Hepatocyte (in vitro differentiated cells): ENCODE measurements at places on chromosomes 1 and 21. TPM values are rescaled to one million over a fixed set of nuclear protein-coding genes. Genes with fewer than 3 reads are reported as not detected.
A peak's percentile ranks its signal among the peaks of the same experiment; 100 is the strongest.

The TTLL7 gene
- 3.4 and 3.5 TPM in 2 replicates for total RNA-seq

DNA sequence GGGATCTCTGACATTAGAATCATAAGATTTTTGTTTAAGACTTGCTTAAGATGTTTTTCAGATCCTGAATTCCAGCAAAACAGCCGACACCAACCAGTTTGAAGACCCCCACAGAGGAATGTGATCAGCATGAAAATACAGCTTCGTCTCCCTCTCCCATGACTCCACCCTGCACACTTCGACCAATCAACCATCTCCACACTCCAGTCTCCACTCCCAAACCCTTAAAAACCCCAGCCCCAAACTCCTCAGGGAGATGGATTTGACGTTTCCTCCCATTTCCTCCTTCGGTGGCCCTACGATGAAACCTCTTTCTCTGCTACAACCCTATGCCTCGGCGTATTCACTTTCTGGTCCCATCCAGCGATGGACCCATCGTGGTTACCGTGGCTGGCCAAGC lies 30.1 kb upstream of the KIF26B start:
- DNase-seq = no peak

The FOXD2 gene
- total RNA-seq = 1.5 and 1.6 TPM in 2 replicates

The SELENON gene
- total RNA-seq = 18.5 and 26.7 TPM in 2 replicates

The KCNE2 gene
- total RNA-seq = 2.9 and 4.9 TPM in 2 replicates

- no peak for DNase-seq
These were observed 3.0 kb downstream of the TSPEAR start for GRCh38 chr21:44708213-44708865.

The C1QB gene
- 7.9 and 10.3 TPM in 2 replicates for total RNA-seq

DNA sequence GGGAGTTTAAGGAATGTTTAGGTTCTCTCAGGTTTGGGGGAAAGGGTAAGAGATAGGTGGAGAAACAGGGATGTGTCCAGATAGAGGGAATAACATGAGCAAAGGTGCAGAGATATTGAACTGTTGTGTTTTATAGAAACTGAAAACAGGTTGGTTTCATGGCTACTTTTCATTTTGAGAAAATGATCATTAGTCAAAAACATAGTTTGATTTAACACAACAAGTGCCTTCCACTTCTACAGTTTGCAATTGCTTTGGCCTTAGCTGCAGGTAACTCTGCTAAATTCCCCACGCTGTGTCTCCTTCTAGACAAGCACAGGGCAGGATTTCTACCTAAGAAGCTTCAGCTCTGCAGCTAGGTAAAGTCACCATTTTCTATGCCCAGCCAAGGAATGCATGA lies 124.9 kb downstream of the RGS2 start:
- no peak for DNase-seq

The MTMR11 gene
- total RNA-seq = 34.8 and 37.0 TPM in 2 replicates

DNA sequence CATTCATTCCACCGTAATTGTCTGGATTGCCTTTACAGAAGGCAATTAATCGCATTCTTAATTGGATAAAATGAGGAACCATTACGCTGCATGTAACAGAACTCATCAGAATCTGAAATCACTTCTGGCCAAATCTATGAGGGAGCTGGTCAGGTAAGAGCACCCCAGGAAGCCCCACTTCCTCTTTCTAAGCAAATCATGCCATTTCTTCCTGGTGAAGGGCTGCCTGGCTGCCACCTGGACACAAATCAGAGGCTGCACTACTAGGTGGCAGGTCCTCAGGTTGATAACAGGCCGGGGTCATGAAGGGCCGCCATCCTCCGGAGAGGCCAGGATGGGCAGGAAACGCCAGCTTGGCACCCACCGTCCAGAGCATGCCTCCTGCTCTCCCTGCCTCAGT lies 73.7 kb downstream of the CAPZB start:
- DNase-seq = no peak

The COL9A2 gene
- 13.3 and 20.6 TPM in 2 replicates for total RNA-seq

DNA sequence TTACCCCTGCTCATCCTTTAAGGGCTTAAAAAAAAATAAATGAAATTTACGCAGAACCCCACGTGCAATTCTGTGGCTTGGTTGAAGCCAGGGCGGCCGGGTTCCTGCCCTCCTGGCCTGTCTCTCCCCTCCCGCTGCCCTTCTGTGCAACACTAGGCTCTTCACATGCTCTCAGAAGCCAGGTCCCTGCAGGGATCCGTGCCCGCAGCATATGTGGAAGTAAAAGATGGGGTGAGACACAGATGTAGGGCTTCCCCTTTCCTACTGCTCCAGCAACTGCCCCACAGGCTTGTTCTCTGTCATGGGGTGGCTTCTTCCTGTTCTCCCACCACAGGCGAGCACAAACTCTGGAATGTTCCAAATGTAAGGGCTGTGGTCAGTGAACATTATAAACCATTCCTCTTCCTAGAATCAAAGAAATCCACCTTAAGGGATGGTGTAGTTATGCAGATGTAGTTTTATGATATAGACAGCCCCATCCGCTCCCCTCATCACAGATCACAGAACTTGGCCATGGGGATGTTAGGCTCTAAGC lies 535.4 kb downstream of the KIF26B start:
- DNase-seq = no peak

GRCh38 chr1:198639671-198640143 lies 867 bp downstream of the PTPRC start:
- DNase-seq = no peak

The CCDC181 gene
- 0.52 and 1.3 TPM in 2 replicates for total RNA-seq

- no peak for DNase-seq
These were observed 593.1 kb upstream of the CAMK1G start for GRCh38 chr1:208990456-208990855.

DNA sequence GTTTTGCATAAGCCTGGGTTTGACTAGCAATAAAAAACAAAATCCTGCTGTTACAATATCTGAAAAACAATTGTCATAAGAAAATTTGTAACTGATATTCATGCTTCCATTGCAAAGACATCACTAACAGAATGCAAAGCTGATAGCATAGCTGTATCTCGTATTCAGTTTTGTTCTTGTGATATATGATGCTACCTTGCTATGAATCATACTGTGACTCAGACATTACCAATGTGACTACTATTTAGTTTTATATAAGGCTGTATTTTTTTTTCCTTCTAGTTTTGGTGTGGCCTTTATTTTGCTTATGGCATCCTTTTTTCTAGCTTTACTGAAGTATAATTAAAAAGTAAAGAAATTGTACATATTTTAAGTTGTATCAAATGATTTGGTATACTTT lies 1381.8 kb downstream of the MRPL39 start:
- no peak for DNase-seq

DNA sequence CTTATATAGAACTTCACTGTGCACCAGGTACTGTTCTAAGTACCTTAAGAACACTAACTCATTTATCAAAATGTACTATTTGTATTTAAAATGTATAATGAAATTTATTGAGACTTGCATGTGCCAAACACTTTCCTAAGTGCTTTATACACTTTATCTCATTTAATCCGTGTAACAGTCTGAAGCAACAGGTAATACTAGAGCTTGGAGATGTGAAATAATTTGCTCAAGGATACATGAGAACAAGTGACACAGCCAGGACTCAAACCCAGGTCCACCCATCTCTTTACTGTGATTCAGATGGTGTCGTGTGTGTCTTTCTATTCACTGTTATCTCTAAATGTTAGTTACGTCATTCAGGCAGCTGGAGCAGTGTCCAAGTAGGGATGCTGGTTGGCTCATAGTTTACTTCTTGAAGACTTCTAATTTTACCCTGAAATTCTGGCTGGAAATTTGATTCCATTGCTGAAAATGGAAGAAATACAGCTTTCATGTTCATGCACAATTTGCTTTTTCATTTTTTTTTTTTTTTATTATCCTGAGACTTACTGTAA lies 169.7 kb upstream of the UBE2U start:
- DNase-seq = no peak

The LAMB3 gene
- total RNA-seq = 63.7 and 76.9 TPM in 2 replicates

DNA sequence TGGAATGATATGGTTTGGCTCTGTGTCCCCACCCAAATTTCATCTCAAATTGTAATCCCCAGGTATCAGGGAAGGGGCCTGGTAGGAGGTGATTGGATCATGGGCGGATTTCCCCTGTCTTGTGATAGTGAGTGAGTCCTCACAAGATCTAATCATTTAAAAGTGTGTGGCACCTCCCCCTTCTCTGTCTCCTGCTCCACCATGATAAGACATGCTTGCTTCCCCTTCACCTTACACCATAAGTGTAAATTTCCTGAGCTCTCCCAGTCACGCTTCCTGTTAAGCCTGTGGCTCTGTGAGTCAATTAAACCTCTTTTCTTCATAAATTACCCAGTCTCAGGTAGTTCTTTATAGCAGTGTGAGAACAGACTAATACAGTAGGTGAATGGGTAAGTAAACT lies 109.3 kb downstream of the DMRTB1 start:
- DNase-seq = no peak

The TIMM17A gene
- total RNA-seq = 54.5 and 65.0 TPM in 2 replicates

- DNase-seq = no peak
These were observed 740 bp downstream of the ZNF691 start for GRCh38 chr1:42847111-42847595.

- DNase-seq = no peak
These were observed 678.0 kb upstream of the ZP4 start for GRCh38 chr1:238568735-238569134.

DNA sequence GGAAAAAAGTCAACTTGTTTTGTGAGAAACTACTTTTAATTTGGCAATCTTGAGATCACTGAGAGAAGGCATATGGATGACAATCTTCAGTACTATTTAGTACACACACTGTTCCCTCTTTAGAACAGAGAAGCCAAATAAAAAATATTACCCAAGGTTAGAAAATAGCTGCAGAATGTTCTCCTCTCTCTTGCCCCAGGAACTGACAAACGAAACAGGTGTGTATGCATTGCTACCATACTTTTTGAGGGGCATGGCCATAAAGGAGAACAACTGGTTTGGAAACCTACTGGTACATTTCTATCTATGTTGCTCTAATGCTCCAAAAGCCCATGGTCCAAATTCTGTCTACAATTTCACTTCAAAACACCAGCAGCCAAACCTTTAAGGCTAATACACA lies 5.7 kb downstream of the TOR1AIP2 start:
- no peak for DNase-seq

DNA sequence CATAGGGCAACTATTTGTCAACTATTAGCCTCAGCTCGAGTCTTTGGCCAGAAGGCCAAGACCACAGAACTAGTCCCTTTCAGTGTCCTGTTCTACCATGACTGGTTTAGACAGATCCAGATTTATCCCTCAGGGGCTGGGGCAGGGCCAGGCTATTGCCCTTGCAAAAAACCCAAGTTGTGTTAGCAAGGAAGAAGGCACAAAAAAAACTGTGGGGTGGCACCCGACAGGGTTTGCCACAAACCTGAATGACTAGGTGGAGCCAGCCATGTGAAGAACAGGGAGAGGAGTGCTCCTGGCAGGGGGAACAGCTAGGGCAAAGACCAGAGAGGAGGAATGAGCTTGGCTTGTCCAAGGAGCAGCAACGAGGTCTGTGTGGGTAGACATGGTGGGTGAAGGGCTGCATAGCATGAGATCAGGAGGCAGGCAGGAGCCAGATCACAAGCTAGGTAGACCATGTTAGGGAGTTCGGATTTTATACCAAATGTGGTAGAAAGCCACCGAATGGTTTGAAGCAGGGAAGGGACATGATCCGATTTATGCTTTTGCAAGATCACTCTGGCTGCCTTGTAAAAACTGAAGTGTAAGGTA lies 4.3 kb downstream of the DCST1 start:
- no peak for DNase-seq

- no peak for DNase-seq
These were observed 137.5 kb downstream of the TGFB2 start for GRCh38 chr1:218482683-218483082.

The FMOD gene
- total RNA-seq = 118 and 132 TPM in 2 replicates

- peak; percentile 45 for DNase-seq
These were observed 4.4 kb downstream of the CYB561D1 start for GRCh38 chr1:109498161-109498801.

GRCh38 chr1:114003431-114003830 lies 24.2 kb downstream of the OLFML3 start:
- DNase-seq = no peak

DNA sequence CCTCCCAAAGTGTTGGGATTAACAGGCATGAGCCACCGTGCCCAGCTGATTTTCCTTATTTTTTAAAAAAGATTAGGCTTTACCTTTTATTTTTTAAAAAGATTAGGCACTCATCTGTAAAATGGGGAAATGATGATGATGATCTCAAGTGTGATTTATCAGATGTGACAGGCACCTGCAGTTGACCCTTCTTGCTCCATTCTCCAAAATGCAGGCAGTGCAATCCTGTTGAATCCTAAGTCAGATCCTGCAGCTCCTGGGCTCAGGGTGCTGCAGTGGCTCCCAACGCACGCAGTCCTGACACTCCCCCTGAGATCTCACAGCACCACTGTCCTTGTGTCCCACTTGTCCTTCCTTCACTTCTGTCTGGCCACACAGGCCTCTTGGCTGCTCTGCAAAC lies 257.3 kb upstream of the KAZN start:
- DNase-seq = no peak

- DNase-seq = no peak
These were observed 12.7 kb upstream of the PDPN start for GRCh38 chr1:13570924-13571323.

DNA sequence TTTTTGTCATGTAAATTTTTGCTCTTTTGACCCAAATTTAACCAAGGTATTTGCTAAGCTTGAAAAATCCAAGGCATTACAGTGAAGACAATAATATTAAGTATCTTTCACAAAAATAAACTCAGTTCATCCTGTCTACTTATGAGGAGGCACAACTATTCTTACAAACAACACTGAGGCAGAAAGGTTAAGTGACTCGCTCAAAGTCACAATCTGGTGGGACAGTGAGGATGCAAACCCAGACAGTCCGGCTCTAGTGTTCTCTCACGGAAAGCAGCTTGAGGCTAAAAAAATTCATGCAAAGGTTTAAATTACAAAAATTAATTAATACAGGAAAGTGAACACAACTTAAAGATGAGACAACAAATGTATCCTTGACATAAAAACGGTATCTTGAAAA lies 125.3 kb downstream of the SIPA1L2 start:
- no peak for DNase-seq

DNA sequence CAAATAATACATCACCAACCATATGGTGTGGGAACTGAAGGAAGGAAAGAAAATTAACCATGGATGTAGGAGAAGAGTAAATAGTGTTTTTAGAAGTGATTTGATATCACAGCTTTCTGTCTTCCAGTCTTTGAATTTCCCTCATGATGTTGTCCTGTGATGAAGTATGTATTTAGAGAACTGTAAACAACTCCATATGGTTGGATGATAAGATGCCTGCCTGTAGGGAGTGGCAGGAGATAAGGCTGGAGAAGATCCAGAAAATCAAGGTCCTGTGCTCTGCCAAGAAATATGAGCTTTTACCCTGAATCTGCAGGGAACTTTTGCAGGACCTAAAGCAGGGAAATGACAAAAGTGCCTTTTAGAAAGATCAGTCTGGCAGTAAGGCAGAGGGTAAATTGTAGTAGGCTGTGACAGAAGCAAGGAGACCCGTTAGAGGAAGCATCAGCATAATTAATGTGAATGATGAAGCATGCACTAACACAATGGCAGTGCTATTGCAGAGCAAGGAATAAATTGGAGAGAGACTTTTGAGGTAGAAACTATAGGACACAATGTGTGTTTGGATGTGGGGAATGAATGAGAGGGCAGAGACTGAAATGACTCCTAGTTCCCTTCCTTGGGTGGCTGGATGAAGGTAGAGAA lies 21.9 kb downstream of the CEPT1 start:
- DNase-seq = no peak
